ENCODE measurements at places on chromosomes 2 and 18.
A peak's percentile ranks its signal among the peaks of the same experiment; 100 is the strongest.

DNA sequence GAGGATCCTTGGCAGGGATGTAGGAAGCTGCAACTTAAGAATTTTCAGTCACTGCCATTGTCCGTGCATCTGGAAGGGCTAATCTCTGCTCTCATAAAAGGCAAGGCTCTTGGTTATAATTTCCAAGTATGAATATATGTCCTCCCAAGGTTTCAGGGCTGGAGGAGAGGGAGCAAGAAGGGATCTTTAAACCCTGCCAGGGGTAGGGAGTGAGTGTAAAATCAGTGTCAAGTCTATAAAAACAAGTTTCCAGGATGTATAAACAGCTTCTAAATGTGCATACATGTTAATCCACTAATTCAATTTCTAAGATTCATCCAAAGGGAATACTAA lies 110.2 kb upstream of the CYRIA start:
- no peak for DNase-seq

GRCh38 chr2:118224895-118225311 lies 136.6 kb downstream of the INSIG2 start:
- DNase-seq, result no peak

GRCh38 chr2:37877457-37878315 lies 47.4 kb upstream of the RMDN2 start:
- no peak for DNase-seq

DNA sequence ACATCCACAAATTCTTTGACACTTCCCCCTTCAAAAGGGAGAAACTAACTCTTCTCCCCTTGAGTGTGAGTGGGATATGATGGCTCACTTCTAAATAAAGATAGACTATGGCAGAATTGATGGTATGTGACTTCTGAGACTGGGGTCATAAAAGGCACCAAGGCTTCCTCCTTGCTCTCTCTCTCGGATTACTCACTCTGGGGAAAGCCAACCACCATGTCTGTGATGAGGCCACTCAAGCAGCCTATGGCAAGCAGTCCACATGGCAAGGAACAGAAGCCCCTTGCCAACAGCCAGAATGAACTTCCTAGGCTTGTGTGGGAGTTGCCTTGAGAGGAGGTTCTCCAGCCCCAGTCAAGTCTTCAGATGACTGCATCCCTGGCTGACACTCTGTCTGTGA lies 43.6 kb downstream of the KIAA2012 start:
- no peak for DNase-seq

DNA sequence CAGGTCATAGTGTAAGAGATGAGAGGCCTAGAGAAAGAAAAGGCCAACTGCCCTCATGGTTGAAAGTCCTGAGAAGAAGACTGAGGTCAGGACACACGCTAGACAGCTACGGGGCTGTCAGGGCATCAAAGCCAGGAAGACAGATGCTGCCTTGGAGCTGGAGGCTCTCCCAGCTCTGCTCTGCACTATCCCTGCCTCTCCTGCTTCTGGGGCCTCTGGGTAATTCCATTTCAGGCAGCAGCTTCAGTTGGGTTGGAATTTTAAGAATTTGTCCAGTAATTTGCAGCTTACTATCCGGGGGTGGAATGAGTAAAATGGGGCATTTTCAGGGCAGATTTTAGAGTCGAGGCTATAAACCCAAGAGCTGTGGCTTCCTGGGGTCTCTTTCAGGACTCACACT lies 76.2 kb upstream of the CTAGE1 start:
- no peak for DNase-seq

GRCh38 chr18:54140641-54141040 lies 83.8 kb downstream of the MBD2 start:
- no peak for DNase-seq

DNA sequence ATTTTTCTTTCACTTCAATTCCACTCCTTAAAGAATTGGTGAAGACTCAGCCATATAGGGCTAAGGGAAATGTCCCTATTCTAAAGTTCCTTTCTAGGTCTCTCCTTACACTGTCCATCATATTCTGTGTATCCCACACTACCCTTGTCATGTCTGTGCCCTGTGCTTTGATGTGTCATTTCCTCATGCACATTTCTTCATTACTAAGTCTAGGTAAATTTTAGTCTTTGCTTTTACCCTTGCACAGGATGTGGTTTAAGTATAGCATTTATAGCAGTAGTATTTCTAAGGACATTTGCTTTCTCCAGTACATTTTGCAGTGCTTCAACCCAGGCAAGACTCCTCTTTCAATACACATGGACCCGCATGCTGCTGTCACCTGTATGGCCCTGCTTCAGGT lies 221.5 kb upstream of the ACVR2A start:
- DNase-seq, result peak; percentile 8

- DNase-seq, result no peak
These were observed 132.8 kb downstream of the THADA start for GRCh38 chr2:43462866-43463641.

- DNase-seq, result no peak
These were observed at the start of gene AGXT for GRCh38 chr2:240868286-240869108. AGXT (plus strand) TSS chr2:240868824; CDS start chr2:240868866, 42 bp downstream.

- DNase-seq, result no peak
These were observed 40.4 kb downstream of the LDLRAD4 start for GRCh38 chr18:13258921-13259320.

- no peak for DNase-seq
These were observed 74.2 kb downstream of the INO80D start for GRCh38 chr2:206011795-206012194.

DNA sequence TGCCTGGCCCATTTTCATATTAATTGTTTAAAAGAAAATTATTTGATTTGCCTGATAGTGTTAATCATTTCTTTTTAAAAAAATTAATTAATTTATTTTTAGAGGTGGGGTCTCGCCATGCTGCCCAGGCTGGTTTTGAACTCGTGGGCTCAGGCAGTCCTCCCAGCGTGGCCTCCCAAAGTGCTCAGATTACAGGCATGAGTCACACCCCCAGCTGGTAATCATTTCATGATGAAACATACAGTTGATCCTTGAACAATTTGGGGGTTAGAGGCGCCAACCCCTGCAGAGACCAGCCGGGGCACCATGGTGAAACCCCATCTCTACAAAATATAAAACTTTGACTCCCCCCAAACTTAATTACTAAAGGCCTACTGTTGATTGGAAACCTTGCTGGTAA lies 7.9 kb downstream of the GPN1 start:
- DNase-seq, result no peak

DNA sequence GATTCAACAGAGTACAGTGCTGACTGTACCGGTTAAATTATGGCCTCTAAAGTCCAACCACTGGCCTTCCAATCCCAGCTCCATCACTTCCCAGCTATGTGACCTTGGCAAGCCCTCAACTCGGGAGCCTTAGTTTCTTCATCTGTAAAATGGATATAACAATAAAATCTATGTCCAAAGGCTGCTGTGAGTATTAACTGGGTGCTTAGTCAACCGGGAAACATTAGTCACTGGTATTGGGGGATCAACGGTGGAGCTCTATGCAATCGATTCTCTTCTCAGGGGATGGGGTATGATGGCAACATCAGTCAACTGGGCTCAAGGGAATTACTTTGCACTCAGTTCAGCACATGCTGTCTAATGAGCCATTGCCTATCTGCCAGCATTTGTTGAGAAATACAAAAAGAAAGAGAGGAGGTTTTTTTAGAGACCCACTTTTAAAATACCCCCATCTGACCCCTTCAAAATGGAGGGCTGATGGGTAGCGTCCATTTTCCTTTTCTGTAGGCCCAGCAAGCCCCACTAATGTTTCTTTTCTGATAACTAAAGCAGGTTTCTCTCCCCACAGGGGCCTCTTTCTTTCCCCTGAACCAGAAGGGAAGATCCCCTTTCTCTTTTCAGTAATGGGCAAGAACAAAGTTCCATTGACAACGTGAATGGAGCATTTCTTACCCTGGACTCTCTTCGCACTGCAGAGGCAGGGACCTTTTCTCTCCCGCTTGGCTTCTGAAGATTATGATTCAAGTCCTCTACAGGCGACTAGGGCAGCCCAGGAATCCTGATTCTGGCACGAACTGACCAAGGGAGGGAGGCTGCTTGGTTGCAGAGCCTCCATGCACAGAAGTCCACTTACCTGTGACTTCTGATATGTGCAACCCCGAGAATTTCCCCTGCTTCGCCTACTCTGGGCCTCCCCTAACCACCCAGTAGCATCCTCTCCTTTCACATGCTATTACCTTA lies 8.7 kb upstream of the AGFG1 start:
- DNase-seq, result peak; percentile 47
